ENCODE measurements at places on chromosomes 11 and 22.

DNA sequence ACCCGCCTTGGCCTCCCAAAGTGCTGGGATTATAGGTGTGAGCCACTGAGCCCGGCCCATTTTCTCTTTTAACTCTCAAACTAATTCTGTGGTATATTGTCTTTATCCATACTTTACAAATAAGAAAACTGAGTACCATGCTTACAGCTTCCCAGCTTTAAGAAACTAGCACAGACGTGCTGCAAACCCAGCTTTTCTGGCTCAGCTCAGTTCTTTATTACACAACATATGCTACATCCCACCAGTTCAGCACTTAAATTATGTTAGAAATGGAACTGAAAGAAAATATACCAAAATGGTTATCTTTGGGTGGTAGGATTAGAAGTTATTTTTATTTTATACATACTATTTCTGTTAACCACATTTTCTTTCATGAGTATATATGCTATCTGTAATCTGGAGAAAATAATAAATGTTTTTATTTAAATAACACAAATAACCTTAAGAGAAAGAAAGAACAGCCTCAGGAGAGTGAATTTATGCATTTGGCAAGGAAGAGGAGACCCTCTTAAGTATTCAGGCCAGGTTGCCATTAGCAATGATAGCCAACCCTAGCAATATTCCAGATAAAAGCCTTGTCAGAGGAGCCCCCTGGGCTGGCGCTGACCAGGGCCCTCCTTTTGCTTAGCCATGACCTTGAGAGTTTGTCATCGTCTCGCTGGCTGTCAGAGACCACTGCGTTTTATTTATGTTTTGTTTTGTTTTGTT, 33.8 kb downstream of the SLN start:
- DNase-seq = no peak

- DNase-seq = peak; percentile 24
These were observed 35.6 kb upstream of the ACER3 start for GRCh38 chr11:76824980-76825725.

GRCh38 chr11:117520201-117520600, 192.5 kb downstream of the CEP164 start:
- DNase-seq = no peak

GRCh38 chr11:76077575-76078150, 128.6 kb downstream of the WNT11 start:
- DNase-seq = no peak

GRCh38 chr11:131199015-131199280, 171.5 kb upstream of the NTM start:
- DNase-seq = no peak

GRCh38 chr22:39130892-39131855, 21.3 kb downstream of the CBX7 start:
- no peak for DNase-seq

DNA sequence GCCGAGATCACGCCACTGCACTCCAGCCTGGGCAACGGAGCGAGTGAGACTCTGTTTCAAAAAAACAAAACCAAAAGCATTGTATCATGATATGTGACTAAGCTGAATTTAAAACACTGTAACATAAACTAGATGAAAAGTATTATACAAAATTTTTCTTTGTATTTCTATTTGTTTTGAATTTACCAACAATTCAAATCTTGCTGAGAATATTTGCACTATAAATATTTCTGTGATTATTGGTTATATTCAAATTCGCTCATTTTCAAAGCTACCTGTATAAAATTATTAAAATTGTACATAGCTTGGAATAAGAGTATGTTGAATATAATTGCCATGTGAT, 101.9 kb upstream of the SERPIND1 start:
- DNase-seq = no peak

DNA sequence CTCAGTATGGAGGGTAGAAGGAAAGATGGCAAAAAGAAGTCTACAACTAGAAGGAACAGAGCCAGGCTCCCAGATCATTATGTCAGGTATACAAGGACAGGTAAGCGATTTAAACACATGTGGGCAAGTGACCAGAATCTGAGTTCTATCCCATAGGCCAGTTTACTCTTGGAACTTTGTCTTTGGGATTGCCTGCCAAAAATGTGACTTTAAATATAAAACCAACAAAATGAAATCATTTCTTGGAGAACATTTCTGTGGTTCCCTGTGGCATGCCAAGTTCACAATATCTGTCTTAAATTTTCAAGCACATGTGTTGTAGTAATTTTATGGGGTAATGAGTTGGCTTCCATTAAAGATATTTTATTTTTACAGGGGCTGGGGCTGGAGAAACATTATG, 141.0 kb downstream of the SLC17A6 start:
- DNase-seq = no peak

- DNase-seq = no peak
These were observed 95.0 kb downstream of the AMOTL1 start for GRCh38 chr11:94862926-94863880.

- DNase-seq = no peak
These were observed 110.6 kb upstream of the SERPIND1 start for GRCh38 chr22:20663137-20663828.

DNA sequence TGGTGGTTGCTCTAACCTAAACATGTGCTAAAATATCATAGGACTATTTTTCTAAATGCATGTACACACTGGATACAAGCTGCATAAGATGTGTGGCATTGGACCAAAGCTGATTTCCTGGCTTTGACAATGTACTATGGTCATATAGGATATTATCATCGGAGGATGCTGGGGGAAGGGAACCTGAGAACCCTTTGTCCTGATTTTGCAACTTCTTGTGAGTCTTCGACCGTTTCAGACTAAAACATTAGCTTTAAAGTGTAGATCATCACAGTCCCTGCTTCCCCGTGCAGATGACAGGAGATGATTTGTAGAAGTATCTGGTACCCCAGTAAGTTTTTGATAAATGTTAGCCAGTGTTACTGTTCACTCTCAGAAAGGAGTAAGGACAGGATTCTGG, 554.7 kb downstream of the MIAT start:
- no peak for DNase-seq

DNA sequence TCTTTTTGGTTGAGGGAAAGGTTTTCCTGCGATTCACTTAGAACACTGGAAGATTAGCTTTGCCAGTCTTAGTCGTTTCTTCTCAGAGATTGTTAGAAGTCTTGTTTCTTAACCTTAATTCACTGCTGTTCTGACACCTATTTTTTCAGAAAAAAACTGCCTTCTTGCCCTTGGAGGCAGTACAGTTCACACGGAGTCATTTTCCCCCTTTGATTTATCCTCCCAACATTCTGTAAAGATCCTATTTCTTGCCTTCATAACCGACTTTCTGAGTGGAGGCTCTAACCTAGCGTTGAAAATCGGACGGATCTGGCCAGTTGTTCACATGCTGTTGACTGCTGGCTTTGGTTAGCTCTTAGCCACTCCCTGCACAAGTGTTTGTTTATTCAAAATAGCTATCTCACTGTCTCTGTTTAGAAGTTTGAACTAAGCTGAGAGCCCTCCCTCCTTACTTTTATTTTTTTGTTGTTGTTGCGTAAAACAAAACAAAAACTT, 737 bp downstream of the BCL2L13 start:
- no peak for DNase-seq

DNA sequence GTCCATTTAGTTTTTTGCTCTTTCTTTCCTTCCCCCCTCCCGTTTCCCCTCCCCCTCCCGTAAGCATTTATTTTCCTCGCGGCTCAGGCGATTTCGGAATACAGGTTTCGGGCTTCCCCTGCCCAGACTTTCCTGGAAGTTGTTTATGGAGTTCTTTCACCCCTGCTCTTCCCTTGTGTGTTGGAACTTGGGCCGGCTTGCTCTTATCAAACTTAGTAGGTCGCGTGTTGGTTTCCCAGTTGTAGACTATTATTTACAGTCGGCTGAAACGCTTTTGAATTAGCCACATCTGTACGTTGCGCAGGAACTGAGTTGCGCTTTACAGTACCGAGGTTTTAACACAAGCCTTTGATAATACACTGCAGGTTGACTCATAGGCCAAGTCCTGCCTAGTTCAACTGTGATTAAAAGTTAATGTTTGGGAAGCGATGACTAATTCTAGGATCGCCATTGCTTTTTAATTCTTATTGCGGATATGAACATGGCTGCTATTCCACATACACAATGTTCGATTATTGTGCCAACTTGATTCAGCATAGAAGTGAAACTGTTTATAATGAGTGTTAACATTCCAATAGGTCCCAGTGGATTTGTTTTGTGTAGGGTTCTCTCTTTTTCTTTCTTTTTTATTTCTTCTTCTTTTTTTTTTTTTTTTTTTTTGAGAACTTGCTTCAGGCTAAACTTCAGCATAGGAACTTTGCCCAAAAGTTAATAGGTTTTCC, 1.7 kb downstream of the YAP1 start:
- no peak for DNase-seq

- DNase-seq = no peak
These were observed 85.5 kb downstream of the ACER3 start for GRCh38 chr11:76946223-76946622.

DNA sequence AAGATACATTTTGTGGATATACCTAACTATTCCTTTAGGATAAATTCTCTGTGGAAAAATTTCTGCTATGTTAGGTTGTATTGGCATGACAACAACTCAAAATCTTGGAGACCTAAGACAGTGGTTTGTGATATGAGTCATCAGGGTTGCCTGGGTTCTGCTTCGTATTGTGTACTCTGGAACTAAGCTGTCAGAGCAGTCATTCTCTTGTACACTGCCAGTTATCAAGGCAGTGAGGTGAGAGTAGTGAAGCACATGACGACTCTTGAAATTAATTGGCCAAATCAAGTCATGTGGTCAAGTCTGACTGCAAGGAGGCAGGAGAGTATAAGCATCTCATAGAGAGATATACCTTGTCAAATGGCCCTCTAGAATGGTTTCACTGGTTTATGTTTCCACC, 104.4 kb downstream of the FANCF start:
- DNase-seq = no peak

- no peak for DNase-seq
These were observed 47.9 kb upstream of the CCDC188 start for GRCh38 chr22:20198557-20199319.

GRCh38 chr22:47623763-47624148, 861.3 kb downstream of the TBC1D22A start:
- DNase-seq = no peak

GRCh38 chr11:28107191-28107749, 686 bp downstream of the KIF18A start:
- DNase-seq = no peak

DNA sequence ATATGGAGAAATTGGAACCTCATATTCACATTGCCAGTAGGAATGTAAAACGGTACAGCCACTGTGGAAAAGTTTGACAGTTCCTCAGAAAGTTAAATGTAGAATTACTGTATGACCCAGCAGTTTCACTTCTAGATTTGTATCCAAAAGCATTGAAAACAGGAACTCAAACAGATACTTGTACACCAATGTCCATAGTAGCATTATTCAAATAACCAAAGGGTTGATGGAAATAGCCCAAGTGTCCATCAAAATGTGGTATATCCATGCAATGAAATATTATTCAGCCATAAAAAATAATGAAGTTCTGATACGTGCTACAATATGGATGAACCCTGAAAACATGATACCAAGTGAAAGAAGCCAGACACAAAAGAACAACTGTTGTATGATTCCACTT, 17.8 kb downstream of the PRRG4 start:
- DNase-seq = no peak

DNA sequence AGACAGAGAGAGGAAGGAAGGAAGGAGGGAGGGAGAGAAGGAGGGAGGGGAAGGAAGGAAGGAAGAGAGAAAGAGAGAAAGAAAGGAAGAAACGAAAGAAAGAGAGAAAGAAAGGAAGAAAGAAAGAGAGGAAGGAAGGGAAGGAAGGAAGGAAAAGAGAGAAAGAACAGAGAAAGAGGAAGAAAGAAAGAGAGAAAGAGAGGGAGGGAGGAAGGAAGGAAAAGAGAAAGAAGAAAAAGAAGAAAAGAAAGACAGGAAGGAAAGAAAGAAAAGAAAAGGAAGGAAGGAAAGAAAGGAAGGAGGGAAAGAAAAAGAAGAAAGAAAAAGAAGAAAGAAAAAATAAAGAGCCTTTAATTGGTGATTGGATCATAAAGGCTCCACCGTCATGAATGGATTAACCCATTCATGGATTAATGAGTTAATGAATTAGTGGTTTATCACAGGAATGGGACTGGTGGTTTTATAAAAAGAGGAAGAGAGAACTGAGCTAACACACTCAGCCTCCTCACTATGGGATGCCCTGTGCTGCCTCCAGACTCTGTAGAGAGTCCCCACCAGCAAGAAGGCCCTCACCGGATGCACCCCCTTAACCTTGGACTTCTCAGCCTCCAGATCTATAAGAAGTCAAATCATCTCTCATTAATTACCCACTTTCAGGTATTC, 9.0 kb upstream of the PLAAT2 start:
- DNase-seq = no peak

DNA sequence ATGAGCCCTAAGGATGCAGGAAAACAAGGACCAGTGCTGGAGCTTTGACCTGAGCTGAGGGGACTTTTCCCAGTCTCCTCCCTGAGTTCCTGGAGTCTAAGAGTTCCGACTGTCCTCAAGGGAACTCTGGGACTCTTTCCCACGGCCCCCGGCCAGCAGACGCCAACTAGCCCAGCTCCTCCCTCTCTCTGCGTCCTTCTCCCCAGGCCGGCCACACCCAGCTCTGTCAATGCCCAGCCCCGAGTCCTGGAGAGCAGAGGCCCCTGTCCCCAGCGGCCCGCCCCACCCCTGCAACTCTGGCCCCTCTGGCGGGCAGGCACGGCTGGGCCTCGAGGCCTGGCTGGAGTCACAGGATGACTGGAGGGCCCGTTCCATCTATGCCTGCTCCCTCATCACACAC, 29.8 kb downstream of the NECTIN1 start:
- DNase-seq = no peak

DNA sequence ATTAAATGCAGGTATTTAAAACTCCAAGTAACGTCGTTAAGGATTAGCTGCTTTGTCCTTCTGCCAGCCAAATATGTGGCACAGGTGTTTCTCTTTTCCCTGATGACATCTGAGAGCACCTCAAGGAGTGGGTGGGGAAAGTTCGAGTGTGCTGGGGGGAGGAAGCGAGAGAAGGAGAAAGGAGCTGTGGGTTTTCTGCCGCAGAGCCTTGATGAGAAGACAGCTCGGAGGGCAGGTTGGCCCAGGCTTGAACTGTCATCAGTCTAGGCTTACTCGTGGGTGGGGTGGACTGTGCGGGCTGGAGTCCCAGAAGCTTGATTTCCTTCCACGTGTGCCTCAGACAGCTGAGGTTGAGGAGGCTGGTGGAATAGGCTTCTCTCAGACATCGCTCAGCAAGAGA, 15.2 kb upstream of the SORL1-AS1 start:
- peak; percentile 85 for DNase-seq

- DNase-seq = no peak
These were observed 74.3 kb downstream of the MICAL2 start for GRCh38 chr11:12184699-12185098.

Measured in activated CD8-positive, alpha-beta memory T cell treated with anti-CD3 and anti-CD28 coated beads for 24 hours (primary cell).